ENCODE measurements at places on chromosomes 16 and 17.
A peak's percentile ranks its signal among the peaks of the same experiment; 100 is the strongest.

- no peak for DNase-seq
Observed at GRCh38 chr16:28932339-28933141, 769 bp downstream of the CD19 start.

DNA sequence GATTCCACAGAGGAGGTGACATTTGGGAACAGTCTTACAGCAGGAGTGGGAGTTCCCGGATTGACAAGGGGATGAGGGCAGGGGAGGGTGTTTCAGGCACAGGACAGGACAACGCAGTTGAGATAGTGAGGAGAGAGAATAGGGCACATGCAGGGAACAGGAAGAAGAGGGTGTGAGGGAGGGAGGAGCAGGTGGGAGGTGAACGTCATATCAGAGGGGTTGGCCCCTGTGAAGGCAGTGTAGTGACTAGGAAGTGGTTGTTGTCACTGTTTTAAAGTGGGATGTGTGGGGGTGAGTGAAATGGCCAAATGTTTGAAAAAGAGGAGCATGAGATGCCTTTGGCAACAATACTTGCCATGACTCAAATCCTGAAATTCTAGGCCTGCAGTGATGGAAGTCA lies 12.2 kb downstream of the PRKCB start:
- peak; percentile 64 for DNase-seq

DNA sequence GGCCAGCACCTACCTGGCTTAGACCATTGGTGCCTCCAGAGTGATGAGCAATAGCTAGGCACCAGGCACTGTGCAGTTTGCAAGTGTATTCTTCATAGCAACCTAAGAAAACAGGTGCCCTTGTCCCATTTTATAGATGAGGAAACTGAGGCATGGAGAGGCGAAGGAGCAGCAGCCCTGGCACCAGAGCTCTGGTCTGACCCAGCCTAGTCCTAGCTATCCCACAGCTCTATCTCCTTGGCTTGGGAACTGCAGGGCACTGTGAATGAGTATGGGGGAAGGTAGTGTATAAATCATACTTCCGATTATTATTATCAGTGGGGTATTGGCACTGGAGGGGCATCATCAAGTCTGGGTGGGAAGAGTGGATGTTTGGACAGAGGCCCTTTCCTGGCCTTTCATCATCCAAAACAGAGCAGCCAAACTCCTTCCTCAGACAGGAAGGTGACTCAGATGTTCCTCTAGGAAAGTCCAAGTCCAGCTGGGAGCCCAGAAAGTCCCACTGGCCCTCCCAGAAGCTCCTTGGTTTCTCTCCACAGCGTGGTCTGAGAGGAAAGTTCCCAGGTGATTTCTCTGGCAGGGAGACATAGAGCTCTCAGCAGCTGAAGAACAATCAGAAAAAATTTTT lies 32.0 kb upstream of the PLLP start:
- DNase-seq = no peak

- DNase-seq = no peak
Observed at GRCh38 chr16:58733248-58733670, 857 bp downstream of the GOT2 start.

DNA sequence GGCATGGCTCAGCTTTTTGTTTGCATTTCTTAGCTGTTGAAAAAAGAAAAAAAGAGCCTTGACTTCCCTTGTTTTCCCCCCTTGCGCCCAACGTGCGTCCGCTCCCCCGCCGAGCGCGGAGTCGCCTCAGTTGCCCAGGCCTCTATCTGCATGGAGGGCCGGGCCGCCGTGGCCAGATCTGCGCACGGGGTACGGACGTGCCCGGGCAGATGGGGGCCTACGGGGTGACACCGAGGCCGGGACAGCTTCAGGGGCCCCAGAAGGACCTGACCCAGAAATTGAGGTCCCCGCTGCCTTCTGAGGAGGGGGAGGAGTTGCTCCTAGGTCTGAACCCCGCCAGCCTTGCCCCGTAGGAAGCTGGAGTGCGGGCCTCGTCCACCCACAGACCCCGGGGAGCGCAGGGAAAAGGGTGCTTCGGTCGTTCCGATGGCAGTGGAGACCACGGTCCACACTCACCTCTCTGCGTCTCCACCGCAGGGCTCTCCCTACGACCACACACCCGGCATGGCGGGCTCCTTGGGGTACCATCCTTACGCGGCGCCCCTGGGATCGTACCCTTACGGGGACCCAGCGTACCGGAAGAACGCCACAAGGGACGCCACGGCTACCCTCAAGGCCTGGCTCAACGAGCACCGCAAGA lies 1.5 kb downstream of the IRX5 start:
- DNase-seq = no peak

DNA sequence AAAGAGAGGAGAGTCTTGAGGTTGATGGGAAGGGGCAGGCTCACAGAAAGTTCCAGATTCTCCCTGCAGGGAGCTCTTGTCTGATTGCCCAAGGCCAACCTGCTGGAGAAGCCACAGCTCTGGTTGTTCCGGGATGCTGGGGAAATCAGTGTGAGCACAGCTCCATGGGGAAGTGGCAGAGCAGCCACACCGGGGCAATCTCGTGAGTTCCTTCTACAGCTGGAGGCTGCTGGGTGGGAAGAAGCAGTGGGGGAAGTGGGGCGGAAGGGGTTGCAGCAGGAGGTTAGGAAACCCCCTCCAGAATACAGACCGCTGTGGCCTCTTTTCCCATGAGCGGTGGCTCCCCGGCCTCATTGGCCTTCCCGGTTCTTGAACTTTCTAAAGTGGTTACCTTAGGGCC lies 34.0 kb downstream of the KIAA0513 start:
- DNase-seq = no peak

DNA sequence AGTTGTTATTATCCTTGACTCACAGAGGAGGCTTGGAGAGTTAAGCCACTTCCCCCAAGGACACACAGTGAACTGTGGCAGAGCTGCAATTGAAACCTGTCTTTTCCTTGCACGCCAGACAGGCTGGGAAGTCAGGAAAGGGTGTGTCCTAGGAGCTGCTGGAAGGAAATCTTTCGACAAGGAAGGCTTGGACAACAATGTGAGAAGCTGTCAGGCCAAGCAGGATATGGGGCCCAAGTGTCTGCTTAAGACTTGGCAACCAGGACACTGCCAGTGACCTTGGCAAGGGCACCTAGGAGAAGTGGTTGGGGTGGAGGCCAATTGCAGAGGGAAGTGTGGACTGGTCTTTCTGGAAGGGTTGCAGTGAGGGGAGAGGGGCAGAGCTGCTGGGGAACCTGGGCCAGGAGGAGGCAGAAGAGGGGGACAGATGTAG lies 2.1 kb upstream of the CAMKK1 start:
- no peak for DNase-seq

DNA sequence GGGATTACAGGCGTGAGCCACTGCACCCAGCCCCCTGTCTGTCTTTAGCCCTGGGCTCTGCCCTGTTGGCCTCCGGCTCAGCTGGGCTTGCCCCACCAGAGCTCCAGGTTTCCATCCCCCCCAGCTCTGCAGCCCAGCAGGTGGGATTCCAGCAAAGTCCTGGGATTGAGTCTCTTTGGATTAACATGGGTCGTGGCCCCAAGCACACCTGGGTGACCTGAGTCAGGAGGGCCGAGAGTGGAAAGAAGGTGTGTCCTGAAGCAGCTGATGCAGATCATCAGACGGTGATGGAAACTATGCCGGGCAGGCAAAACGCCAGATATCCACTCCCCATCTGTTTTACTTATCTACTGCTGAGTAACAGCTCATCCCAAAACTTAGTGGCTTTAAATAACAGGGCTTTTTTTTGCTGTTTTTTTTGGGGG lies 72.5 kb downstream of the KNOP1 start:
- no peak for DNase-seq

GRCh38 chr17:36816214-36816906 lies 120.9 kb upstream of the LHX1 start:
- no peak for DNase-seq

- DNase-seq = no peak
Observed at GRCh38 chr17:63096426-63096825, 130.4 kb downstream of the TANC2 start.

- peak; percentile 86 for DNase-seq
Observed at GRCh38 chr16:50152807-50153595, at the start of gene TENT4B. Gene TENT4B, plus strand, starts transcription at chr16:50153306. Its CDS starts 316 bp downstream, at chr16:50153622.

- no peak for DNase-seq
Observed at GRCh38 chr17:82839617-82840292, at the start of gene ZNF750. Gene ZNF750, minus strand, starts transcription at chr17:82840022. Its CDS starts 7,568 bp downstream, at chr17:82832454.

DNA sequence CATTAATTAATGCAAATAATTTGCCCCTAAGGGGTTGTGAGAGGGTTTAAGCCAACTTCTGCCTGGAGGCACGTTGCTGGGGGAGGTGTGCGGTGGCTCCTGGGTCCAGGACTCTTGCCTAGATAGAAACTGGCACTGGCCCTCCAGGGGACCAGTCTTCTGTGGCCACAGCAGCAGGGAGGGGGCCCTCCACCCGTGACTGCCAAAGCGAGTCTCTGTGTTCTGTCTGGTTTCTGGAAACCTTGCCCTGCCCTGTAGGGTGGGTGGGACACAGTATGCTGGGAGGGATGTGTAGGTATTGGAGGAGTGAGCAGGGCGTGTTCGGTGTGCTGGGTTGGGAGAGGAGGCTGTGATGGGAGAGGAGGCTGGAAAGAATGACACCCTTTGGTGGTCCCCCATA lies 78.8 kb downstream of the TBC1D16 start:
- peak; percentile 2 for DNase-seq

DNA sequence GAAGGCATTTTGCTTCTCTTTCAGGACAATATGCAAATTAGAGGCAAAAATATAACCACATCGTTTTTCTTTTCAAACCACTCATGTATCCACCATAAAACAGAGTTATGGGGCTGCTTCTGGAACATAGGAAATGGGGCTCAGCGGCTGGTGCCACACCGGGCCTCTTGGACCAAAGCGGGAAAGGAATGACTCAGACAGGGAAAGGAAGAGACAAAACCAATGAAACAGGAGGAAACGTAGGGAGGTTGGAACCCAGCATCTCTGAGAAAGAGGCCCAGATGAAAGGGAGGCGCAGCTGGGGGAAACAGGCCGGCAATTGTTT lies 28.5 kb downstream of the CUEDC1 start:
- DNase-seq = no peak

- DNase-seq = no peak
Observed at GRCh38 chr17:62630365-62631085, 3.1 kb downstream of the MRC2 start.

- DNase-seq = no peak
Observed at GRCh38 chr16:66363211-66363777, 3.2 kb upstream of the CDH5 start.

Measured in activated CD8-positive, alpha-beta memory T cell treated with anti-CD3 and anti-CD28 coated beads, Interleukin-2, amount 50 U/mL, for 4 hours (primary cell).